Activated CD4-positive, alpha-beta T cell treated with anti-CD3 and anti-CD28 coated beads, Interleukin-2, amount 50 U/mL, for 48 hours (primary cell): ENCODE measurements at places on chromosomes 6 and 20.

- no peak for DNase-seq
These were observed 626.1 kb downstream of the DHX35 start for GRCh38 chr20:39588148-39588757.

DNA sequence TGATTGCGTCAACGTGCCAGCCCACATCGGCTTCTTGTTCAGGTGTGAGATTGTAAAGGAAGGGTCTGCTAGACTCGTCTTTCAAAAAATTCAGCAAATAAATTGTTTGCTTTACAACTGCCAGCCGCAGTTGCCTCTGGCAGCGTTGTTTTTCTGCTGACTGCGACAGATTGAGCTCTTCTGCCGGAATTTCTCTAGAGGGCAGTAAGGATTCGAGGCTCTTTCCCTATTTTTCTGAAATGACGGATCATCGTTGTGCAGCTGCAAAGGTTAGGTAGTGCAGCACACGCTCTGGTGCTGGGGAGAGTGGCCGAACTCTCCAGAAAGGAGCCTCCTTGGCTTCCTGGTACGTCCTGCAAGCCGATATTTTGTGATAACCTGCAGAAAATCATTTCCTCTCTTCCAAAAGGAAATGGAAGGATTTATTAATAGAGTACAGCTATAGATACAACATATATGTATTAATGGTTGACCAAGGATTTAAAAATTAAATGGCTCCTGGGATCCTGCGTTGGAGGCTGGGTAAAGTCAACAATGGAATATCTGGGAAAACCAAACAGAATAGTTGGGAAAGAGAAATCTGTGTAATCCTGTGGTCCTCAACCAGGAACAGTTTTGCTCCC is 121.9 kb upstream of the ZFP64 start:
- no peak for DNase-seq

- no peak for DNase-seq
These were observed 27.4 kb downstream of the FOXF2 start for GRCh38 chr6:1416820-1417219.

DNA sequence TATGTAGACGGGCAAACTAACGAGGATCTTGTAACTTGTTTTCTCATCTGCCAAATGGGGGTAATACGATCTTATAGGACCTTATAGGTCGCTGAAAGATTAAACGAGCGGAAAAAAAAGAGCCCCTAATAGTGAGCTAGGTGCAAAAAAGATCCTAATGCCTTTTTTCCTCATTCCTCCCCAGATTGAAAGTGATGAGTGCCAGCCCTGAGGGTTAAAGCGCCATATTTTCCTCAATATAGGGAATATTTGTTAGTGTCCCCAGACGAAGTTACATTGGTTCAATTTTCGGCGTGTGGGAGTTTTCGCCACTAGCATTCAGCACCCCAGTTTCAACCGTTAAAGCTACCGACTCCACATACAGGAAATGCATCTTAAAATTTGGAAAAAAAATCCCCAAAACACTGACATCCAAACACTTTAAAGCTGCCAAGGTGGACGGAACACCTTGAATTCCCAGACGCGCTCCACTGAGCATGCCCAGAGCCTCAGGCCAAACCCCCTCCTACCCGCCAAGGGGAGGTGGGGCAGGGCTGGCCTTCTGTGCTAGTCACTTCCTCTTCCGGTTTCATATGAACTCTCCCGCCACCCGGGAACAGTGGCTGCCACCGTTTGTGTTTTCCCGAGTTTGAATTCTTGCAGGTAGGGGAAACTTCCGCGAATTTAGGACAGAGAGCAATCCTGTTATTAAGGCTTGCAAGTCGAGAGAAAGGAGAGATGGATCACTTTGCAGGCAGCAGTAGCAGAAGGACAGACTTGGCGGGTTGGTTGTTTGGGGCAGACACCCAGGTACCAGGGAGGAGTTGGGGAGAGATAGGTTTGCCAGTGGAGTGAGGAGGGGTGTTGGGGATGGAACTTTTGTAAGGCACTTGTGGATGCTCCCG is at the start of gene PRIM2:
Gene PRIM2 (plus strand): TSS at position 571 of the 884 bp plus-strand sequence. CDS start 816 bp downstream, outside the sequence.
- peak; percentile 85 for DNase-seq

GRCh38 chr6:127515234-127515793 is 3.8 kb downstream of the MTCL3 start:
- peak; percentile 13 for DNase-seq

GRCh38 chr20:14643146-14643545 is 305.7 kb upstream of the FLRT3 start:
- no peak for DNase-seq

GRCh38 chr6:20554326-20554725 is 20.1 kb downstream of the CDKAL1 start:
- DNase-seq: no peak

DNA sequence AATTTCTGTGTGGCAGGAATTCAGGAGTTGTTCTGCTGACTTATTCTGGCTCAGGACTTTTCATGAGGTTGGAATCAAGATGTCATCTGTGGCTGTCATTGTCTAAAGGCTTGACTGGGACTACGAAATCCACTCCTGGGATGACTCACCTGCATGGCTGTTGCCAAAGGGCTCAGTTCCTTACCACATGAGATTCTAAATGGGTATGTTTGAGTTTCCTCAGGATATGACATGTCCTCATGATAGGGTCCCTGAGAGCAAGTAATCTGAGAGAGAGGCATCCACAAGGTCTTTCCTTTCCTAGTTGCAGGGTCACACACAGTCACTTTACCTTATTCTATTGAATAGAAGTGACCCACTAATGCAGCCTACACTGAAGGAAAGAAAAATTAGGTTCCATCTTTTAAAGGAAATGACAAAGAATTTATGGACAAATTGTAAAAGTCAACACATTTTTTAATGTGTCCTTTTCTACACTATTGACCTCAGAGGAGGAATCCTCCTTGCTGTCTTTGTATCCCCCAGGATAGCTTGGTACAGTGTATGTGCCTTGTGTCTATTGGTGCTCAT is 1025.0 kb upstream of the GJE1 start:
- DNase-seq: no peak
